Posterior cingulate gyrus (tissue), 11 donors: ENCODE measurements at places on chromosomes 11 and 22.

DNA sequence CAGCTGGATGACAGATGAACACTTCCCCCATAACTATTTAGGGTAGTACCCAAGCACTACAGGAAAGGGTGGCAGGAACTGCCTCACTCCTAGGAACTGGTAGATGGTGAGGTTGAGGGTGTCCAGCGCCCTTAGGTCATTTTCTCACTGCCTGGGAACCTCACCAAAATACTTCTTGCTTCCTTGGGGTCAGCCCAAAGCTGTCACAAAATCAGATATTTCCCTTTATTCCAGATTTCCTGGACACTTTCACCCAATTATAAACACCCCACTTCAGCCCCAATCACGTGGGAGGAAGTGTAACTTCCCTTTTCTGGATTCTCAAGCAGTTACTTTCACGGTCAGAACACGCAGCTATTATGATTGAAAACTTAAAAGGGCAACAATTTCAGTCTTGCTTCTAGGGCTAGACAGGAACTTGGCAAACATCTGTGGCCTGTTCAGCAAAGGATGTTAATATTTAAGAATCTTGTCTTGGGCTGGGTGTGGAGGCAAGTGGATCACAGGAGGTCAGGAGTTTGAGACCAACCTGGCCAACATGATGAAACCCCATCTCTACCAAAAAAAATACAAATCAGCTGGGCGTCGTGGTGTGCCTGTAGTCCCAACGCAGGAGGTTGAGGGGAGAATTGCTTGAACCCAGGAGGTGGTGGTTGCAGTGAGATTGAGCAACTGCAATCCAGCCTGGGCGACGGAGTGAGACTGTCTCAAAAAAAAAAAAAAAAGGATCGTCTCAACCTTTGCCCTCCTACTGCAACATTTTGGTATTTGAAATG is 4.0 kb downstream of the FTH1 start:
- no peak for DNase-seq

GRCh38 chr11:46413760-46414465 is 22.3 kb upstream of the CHRM4 start:
- no peak for DNase-seq

- no peak for DNase-seq
These were observed 393.5 kb upstream of the CADM1 start for GRCh38 chr11:115897707-115898106.

GRCh38 chr22:30078320-30079311 is 1.6 kb upstream of the HORMAD2 start:
- peak; percentile 89 for DNase-seq

- no peak for DNase-seq
These were observed 2.2 kb downstream of the MLC1 start for GRCh38 chr22:50082961-50083461.

GRCh38 chr11:75376175-75376574 is 23.1 kb upstream of the RPS3 start:
- no peak for DNase-seq

DNA sequence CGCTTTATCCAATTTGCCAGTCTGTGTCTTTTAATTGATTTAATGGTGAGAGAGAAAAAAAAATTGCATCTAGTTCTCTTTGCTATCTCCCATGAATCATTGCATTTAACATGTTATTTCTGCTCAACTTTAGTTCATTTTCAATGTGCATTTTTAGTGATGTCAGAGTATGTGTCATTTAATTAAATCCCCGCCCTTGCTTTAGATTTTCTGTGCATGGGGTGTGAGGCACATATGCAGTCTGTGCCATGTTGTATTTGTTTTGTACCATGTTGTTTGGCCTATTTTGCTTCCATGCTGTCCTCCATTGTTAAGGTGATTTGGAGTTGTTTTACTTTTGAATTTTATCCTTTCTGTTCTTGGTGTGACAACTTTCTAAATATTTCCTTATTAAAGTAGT is 8.3 kb upstream of the NCR3LG1 start:
- DNase-seq, result no peak

- DNase-seq, result no peak
These were observed 82.9 kb upstream of the SEZ6L start for GRCh38 chr22:26086359-26086758.

- DNase-seq, result no peak
These were observed 1032.8 kb upstream of the RAG2 start for GRCh38 chr11:37630866-37631265.

- no peak for DNase-seq
These were observed 245.8 kb downstream of the ETS1 start for GRCh38 chr11:128341280-128342248.

GRCh38 chr11:123653827-123654565 is 428 bp downstream of the SCN3B start:
- DNase-seq, result peak; percentile 90

GRCh38 chr22:41746567-41747400 is 47.5 kb downstream of the MEI1 start:
- DNase-seq, result peak; percentile 69

GRCh38 chr11:78030429-78031325 is 7.6 kb upstream of the KCTD14 start:
- DNase-seq, result peak; percentile 87

- DNase-seq, result no peak
These were observed 1.4 kb upstream of the STIM1 start for GRCh38 chr11:3853899-3854659.

- no peak for DNase-seq
These were observed 12.2 kb downstream of the LGR4 start for GRCh38 chr11:27460158-27460978.

DNA sequence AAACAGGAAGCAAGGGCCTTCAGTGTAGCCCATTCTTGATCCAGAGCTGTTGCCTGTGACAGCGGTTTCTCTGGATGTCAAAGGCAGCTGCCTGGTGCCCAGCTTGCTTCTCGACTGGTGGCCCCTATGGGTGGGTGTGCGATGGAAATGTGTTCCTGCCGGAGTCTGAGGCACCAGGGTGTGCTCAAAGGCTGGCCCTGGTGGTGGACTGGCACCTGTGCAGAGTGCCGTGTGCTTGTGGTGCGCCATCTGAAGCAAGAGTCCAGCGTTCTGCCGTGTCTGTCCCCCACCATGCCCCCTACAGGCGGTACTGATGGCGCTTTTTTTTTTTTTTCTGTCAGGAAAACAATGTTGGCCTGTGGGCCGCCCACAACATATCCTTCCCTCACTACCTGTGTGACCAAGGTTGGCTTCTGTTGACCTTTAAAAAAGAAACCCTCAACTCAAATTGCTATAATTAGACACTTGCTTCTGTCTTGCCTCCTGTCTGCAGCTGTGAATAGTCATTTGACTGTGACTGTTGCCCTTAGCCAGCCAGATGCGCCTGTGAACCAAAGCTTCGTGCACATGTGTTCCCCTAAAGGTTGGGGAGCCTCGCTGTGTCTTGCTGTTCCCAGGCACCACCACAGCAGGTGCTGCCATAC is 4.7 kb upstream of the RANBP1 start:
- DNase-seq, result peak; percentile 1

DNA sequence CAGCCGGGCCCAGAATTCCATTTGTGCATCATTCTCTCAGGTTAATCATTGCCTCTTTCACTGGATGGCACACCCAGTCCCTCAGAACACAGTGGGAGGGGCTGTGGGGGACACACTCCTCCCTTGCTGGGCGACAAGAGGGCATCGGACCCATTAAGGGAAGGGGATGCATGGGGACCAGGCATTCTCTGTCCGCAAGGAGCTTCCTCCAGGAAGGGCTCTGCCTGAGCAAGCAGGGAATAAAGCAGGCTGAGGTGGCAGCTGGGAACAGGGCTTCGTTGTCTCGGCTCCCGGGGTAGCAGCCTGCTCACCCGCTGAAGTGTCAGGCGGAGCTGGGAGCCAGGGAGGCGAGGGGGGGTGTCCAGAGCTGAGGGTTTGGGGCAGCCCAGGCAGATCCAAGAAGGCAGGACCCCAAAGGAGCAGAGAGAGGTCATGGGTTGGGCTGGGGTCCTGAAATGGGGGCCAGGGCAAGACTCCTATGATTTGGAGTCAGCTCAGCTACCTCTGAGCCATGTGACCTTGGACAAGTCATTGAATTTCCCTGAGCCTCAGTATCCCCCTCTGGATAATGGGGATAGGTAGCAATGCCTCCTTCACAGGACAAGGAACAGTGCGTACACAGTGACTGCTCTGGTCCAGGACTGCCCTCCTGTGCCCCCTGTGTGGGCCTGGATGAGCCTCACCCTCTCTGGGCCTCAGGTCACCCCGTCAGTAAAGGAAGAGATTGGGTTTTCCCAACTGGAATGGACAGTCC is 1.4 kb downstream of the GAL3ST1 start:
- peak; percentile 33 for DNase-seq

DNA sequence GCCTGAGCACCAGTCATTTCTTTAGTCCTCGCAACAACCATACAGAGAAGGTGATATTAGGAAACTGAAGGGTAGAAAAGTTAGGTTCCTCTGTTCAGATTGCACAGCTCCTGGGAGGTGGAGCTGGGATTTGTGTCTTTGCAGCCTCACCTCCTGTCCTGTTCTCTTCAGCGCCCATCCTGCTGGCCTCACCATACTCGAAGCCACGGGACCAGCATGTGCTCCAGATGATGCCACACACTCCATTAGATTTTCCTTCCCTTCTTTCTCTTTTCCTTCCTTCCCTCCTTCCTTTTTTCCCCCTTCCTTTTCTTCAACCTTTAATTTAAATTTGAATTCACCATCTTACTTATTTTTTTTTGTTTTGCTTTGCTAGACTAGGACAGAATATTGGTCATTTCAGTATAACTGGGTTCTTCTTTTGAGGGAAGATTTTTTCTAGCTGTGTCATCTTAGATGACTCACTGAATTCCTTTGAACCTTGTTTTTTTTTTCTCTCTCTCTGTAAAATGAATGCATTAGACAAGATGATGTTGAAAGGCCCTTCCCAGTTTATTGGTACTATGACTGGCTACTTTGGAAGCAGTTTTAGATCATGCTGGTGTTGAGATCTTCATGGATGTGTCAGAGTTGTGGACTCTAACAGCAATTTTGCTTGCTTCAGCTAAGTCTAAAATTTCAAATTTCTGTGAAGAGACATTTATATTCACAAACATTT is 662.5 kb upstream of the TENM4 start:
- DNase-seq, result no peak

- DNase-seq, result no peak
These were observed 75.9 kb downstream of the JAM3 start for GRCh38 chr11:134144744-134145143.

DNA sequence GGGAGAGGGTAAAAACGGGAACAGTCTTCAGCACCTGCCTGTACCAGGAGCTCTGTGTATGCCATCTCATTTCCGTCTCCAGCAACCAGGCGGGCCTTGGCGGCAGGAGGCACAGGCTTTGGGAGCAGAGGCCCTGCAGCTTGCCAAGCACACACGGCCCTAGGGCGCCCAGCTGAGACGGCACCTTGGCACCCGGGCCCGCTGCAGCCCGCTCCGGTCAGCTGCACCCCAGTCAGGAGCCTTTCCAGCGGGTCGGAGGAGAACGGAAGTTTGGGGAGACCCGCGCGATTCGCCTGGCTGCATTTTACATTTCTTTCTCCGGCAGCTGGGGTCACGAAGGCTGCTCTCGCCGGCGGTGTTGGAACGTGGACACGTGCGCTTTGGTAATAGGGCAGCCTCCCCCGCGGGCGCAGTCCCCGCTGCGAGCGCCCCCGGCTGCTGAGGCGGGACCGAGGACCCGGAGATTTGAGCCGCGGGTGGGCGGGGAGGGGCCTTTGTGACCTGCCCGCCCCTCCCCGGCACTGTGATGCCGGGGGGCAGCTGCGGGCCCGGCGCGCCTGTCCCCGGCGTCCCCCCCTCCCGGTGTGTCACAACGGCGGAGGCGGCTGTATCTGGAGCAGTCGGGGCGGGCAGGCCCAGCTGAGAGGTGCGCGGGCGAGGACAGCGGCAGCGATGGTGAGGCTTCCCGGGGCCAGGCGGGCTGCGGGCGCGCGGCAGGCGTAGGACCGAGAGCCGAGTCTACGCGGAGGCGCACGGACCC is at the start of gene TUBA8:
Gene TUBA8, plus strand, starts transcription at position 616 of the 760 bp plus-strand sequence. Its CDS starts 57 bp downstream, at position 673.
- DNase-seq, result peak; percentile 65

DNA sequence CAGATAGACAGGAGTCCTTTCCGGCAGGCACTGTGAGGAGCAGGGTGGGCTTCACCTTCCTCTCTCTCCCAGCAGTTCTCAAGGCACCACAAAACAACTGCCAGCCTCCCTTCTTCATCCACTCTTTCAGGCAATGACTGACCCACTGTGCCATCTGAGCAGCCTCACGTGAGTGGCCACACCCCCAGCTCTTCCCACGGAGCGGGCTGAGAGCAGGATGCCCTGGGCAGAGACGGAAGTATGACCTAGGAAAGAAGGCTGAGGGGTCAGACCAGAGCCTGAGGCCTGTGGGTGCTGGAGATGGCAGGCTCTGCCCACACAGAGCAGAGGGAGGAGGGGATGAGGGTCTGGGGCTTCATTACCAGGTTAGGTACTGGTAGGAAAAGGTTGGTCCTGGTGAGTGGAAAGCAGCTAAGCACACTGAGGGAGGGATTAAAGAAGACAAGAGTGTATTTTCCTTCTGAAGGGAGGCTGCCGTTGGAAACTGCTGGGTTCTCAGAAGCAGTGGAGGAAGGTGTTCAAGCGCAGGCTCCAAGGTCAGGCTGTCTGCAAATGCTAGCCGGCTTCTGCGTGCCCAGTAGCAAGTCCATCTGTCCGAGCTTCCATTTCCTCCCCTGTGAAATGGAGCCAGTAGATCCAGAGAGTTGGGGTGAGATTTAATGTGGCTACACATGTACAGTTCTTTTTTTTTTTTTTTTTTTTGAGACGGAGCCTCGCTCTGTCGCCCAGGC is 4.6 kb downstream of the NLRP6 start:
- DNase-seq, result peak; percentile 40

GRCh38 chr22:39212721-39213376 is 31.9 kb downstream of the PDGFB start:
- DNase-seq, result no peak

DNA sequence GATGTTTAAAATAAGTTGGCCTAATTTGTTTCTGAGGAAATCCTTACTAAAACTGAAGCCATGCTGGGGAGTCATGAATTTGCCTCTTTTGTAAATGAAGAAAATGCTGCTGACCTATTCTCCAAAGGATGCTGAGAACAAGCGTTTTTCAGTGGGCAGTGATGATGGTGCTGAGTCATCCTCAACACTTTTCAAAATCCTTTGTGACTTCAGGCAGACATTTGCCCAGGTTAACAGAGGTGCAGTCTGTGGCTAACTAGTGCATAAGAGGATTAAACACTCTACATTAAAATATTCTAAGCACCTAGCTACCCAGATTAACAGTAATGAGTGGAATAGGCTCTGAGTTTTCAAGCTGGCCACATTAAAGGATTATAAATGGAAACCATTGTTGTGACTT is 509.0 kb downstream of the DLG2 start:
- DNase-seq, result no peak

GRCh38 chr11:13073119-13073981 is 64.2 kb downstream of the RASSF10 start:
- no peak for DNase-seq
